Activated CD8-positive, alpha-beta memory T cell treated with anti-CD3 and anti-CD28 coated beads for 36 hours (primary cell): ENCODE measurements at places on chromosomes 5 and 9. TPM values are rescaled to one million over a fixed set of nuclear protein-coding genes. Genes with fewer than 3 reads are reported as not detected.

Gene EMB
- 107 TPM for total RNA-seq

Gene PCA3
- not detected for total RNA-seq

Gene SPAG8
- total RNA-seq, result 1.2 TPM

Gene IER5L
- 1.9 TPM for total RNA-seq

Gene FER
- total RNA-seq, result 9.8 TPM

Gene EIF4EBP3
- 14.1 TPM for total RNA-seq

Gene C8G
- not detected for total RNA-seq

Gene GDA
- total RNA-seq, result not detected

Gene ABO
- total RNA-seq, result not detected

Gene SLC46A2
- not detected for total RNA-seq

Gene PCDHAC2
- not detected for total RNA-seq

Gene ANKRD55
- total RNA-seq, result not detected

Gene PALM2AKAP2
- not detected for total RNA-seq

Gene SHISAL2B
- not detected for total RNA-seq

Gene C5
- 1.3 TPM for total RNA-seq

Gene PTPN3
- total RNA-seq, result 0.96 TPM

Gene CDKN2A
- 3.9 TPM for total RNA-seq

Gene NPR3
- not detected for total RNA-seq
